ENCODE measurements at places on chromosomes 3 and 15.

DNA sequence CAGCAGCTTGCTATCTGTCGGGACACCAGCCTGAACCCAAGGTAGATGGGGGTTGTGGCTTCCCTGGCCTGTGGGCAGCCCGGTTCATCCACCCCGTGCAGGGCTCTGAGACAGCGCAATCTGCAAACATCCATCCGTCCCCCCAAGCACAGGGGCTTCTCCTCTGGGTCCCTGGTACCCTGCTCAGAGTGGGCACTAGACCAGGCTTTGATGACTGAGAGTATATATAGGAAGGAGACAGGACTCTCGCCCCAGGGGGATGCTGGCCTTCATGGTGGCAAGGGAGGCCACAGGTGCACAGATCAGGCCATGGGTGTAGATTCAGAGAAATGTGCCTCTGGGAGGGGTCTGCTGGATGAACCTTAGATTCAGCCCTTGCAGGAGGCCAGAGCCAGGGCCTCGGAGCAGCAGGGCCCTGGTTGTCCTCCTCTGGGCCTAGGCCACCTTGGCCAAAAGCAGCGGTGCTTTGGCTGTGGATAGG, 40.3 kb downstream of the CFAP100 start:
- DNase-seq, result no peak

- DNase-seq, result peak; percentile 49
Observed at GRCh38 chr3:192816351-192816750, 89.0 kb upstream of the FGF12 start.

- DNase-seq, result no peak
Observed at GRCh38 chr15:93709708-93710107, 521.7 kb upstream of the MCTP2 start.

DNA sequence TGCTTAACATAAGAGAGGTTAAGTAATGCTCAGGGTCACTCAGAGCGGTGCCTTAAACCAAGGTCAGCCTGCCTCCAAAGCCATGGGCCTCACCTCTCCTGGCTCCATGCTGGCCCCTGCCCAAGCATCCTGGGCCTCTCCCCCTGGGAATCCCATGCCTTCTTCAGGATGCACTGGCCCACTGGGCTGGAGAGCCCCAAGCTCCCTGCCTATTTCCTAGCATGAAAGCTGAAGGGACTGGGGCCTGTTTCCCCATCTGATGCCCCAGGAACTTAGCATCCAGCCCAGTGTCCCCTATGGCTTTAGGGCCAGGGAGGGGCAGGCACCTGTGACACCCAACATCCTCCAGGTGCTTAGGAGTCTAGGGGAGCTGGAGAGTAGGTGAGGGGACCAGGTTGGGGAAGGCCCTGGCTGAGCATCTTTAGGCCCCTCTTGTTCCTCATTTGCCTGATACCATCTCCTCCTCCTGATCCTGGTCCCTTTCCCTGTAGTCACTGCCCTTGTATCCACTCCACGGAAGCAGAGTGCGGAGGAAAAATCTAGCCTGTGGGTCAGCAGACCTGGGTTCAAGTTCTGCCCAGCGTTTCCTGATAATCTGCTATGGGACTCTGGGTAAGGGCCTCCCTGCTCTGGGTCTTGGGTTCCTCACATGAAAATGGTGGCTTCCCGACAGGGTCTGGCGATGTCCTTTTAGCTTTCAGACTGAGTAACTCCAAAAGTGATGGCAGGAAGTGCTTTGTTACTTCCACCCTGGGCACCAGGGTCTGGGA, 28.6 kb downstream of the EHD4 start:
- no peak for DNase-seq

GRCh38 chr3:79843180-79843579, 75.4 kb upstream of the ROBO1 start:
- no peak for DNase-seq

GRCh38 chr3:47504113-47504512, 9.4 kb downstream of the ELP6 start:
- DNase-seq, result no peak

GRCh38 chr15:100937171-100937570, 18.0 kb downstream of the LRRK1 start:
- no peak for DNase-seq

- DNase-seq, result no peak
Observed at GRCh38 chr3:26438981-26439884, 183.3 kb upstream of the LRRC3B start.

GRCh38 chr15:44435893-44436667, 8.7 kb downstream of the CTDSPL2 start:
- DNase-seq, result no peak

- no peak for DNase-seq
Observed at GRCh38 chr3:33722626-33723370, 4.7 kb upstream of the CLASP2 start.

GRCh38 chr3:100082714-100083113, 31.6 kb downstream of the FILIP1L start:
- DNase-seq, result no peak

GRCh38 chr15:80010131-80010673, 39.2 kb upstream of the BCL2A1 start:
- DNase-seq, result no peak

DNA sequence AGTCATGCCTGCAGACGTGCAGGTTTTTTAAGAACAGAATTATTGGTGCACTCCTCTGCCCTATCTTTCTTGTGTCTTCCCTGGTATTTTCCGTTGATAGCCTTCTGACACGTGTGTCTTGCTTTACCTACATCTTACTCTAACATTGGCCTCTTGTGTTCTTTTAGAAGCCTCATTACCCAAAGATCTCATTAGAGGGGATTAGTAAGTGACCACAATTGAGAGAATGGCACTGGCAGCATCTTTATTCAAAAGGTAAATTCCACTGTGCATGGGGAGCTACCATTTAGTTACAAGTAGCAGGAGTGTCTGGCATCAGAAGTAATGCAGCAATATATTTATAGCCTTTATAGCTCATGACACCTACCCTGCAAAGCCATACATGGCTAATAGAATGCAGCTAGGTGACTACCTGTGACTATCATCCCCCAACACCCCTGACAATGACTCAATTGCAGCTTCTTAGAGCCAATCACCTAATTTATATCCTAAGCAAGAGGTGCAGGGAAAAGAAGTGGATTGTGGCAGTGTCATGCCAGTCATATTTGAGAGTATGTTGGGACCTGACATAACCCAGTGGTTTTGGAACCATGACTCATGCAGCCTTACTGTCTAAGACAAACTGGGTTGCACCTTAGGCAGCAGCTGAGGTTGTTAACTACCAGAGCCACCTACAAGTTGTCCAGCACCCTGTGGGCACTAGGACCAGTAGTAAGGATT, 164.8 kb downstream of the GRM7 start:
- DNase-seq, result no peak

Measured in activated CD4-positive, alpha-beta T cell treated with anti-CD3 and anti-CD28 coated beads, Interleukin-2, Interleukin-4, amounts not matched to agents 100 ng/mL and 50 ng/mL, durations not matched to agents 16 hours and 8 hours (primary cell).